Activated T-helper 2 cell treated with anti-CD3 and anti-CD28 coated beads, Interferon-gamma antibody, Interleukin-2, Interleukin-4, amounts not matched to agents 10 μg/mL and 5 μg/mL and 100 μg/mL, durations not matched to agents 14 hours and 24 hours and 36 hours (primary cell): ENCODE measurements at places on chromosomes 12 and 14.

DNA sequence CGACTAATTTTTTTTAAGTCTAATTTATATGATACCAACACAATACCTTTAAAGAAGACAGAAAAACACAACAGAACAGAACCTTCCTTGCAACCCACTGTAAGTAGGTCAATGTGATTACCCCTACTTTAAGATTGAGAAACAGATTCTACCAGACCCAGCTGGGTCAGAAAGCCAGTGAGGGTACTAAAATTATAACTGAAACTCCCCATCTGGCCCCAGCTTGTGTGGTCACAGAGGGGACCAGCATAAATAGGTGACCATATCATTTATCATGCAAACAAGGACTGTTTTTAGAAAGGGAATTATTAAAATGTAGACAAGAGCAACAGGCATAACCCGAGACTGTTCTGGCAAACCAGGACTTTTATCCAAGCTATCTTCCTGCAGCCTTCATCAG is 30.1 kb upstream of the FRMD6 start:
- DNase-seq = no peak
- H3K36me3 ChIP-seq = no peaks in the 10 kb centered on the region
- no peak overlapping the region for H3K4me3 ChIP-seq
- no peak overlapping the region for H3K27ac ChIP-seq

DNA sequence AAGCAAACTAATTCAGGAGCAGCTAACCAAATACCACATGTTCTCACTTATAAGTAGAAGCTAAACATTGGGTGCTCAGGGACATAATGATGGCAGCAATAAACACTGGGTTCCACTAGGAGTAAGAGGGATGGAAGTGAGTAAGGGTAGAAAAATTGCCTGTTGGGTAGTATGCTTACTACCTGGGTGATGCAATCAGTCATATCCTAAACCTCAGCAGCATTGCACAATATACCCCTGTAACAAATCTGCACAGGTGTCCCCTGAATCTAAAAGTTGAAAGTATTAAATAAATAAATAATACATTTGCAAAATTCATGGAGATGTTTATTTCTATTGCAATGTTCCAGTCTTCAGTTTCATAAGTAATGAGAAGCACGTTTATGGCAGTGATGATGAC is 409.8 kb upstream of the FOXG1 start:
- no peak for DNase-seq
- H3K4me3 ChIP-seq = no peak overlapping the region
- H3K4me1 ChIP-seq = no peaks in the 10 kb centered on the region
- H3K27ac ChIP-seq = no peak overlapping the region
- no peaks in the 10 kb centered on the region for H3K27me3 ChIP-seq

- DNase-seq = no peak
- H3K4me3 ChIP-seq = no peak overlapping the region
- H3K27ac ChIP-seq = no peak overlapping the region
- H3K27me3 ChIP-seq = no peaks in the 10 kb centered on the region
Measured at GRCh38 chr14:46488374-46488773, 163.2 kb downstream of the RPL10L start.

- no peaks in the 10 kb centered on the region for H3K36me3 ChIP-seq
- H3K27me3 ChIP-seq = no peaks in the 10 kb centered on the region
- no peaks in the 10 kb centered on the region for H3K4me1 ChIP-seq
Measured at GRCh38 chr14:44462381-44462780, 44.7 kb downstream of the FSCB start.
